ENCODE measurements at places on chromosomes 16 and 17.

- DNase-seq, result no peak
Measured at GRCh38 chr17:4499431-4500190, 930 bp downstream of the SPNS2 start.

DNA sequence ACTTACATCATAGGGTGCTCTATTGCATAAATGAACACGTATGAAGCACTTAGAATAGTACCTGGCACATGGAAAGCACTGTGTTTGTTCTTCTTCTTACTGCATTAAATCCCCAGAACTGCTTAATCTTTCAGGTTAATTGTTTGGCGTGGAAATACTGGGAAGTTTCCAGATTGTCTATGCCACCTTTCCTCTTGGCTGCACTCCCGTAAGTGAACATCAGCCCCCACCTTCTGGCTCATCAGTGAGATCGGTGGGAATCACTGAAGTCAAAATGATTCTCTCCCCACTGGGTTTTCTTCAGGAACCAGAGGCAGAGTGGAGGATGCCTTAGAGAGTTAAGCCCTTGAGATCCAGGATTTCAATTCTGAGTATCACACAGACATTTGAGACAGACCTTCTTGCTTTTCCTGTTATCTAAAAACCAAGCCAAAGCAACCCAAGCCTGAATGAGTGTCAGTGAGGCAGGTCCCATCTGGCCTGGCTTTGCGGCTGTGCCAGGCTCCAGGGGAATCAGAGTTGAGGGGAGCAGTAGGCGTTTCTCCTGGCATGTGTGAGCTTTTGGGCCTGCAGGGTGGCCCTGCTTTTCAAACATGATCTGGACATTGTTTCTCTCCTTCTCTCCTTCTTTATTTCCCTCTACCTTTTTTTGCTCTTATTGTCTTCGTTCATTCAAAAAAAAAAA is 59.1 kb downstream of the OTOA start:
- DNase-seq, result no peak

DNA sequence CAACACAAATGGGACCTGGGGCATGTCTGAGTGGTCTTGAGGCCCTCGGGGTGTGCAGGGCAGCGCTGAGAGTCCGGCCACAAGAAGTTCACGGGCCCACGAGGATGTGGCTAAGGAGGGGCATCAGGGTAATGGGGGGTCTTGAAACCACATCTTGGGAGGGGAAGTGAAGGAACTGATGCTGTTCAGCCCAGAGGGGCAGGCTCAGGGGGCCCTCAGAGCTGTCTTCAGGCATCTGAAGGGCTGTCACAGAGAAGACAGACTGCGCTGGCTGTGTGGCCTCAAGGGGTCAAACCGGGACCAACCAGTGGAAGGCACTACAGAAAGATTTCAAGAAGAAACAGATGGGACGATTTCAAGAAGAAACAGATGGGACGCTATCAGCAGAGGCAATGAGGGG is 45.1 kb downstream of the ZNF423 start:
- peak; percentile 60 for DNase-seq

DNA sequence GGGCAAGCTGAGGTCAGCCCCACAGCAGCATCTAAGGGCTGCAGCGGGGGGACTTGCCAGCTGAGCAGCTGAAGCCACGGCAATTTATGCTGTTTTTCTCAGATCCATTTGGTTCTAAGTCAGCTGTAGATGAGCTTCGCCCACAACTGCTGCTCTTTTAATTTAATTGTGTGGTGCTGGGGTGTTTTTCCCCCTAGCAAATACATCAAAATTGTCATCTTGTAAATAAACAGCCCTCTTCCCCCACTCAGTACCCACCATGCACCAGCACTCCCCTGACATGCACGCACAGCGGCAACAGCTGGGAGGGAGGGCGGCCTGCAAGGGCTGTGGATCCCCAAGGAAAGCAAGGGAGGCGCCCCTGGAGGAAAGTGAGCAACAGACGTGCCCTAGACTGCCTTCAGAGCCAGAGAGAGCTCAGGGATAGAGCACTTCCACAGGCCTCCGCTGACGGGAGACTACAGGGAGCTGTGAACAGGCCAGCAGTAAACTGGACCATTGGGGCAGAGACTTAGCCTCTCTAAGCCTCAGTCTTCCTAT is 149.5 kb downstream of the TMEM132E start:
- DNase-seq, result no peak

GRCh38 chr16:12729448-12729847 is 74.2 kb downstream of the CPPED1 start:
- DNase-seq, result no peak

GRCh38 chr16:11320170-11320569 is 25.1 kb upstream of the RMI2 start:
- no peak for DNase-seq

DNA sequence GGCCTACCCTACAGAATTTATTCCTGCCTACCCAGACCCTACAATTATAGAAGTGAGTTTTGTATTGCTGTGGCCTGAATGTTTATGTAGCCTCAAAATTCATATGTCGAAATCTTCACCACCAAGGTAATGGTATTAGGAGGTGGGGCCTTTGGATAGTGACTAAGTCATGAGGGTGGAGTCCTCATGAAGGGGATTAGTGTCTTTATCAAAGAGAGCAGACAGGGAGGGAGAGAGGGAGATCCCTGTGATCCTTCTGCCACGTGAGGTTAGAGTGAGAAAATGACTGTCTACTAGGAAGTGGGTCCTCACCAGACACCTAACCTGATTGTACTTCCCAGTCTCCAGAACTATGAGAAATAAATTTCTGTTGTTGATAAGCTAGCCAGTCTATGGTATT is 981 bp upstream of the DUXB start:
- no peak for DNase-seq

- DNase-seq, result no peak
Measured at GRCh38 chr16:74939688-74940087, 45.2 kb downstream of the WDR59 start.

- DNase-seq, result no peak
Measured at GRCh38 chr16:71626858-71627213, 852 bp downstream of the MARVELD3 start.

DNA sequence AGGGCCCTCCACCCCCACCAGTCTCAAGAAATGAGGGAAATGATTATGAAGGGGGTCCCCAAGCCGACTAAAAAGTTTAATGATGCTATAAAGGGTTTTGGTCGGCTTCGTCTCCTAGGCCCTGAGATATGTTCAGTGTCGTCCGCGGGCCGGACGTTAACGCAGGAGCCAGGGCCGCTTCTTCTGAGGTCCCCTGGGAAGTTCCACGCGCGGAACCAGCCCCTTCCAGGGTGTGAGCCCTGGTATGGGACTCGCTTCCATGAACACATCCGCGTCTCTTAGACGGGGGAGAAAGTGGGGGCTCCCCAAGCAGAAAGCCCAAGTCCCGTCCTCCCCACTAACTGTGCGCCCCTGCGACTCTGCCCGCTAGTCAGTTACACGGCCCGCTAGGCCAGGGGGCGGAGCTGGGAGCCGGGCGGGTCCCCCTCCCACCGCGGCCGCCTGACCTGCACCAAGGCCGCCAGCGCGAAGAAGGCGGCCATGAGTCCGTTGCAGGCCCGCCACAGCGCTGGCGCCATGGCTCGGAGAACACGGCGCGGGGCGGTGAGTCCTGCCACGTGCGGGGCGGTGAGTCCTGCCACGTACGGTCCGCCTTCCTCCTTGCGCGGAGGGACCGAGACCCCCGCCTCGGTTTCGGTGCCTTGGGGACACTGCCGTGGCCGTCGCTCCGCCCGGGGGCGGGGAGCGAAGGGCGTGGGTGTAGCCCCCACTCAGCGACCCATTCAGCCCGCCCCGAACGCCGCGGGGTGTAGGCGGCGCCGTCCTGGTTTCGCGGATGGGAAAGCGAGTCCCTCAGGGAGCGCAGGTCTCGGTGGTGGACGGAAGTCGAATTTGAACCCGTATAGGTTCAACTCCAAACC is at the start of gene TMEM220:
Gene TMEM220 (minus strand): TSS at position 690 of the 860 bp plus-strand sequence. CDS start 172 bp downstream, at position 518.
- peak; percentile 83 for DNase-seq

GRCh38 chr17:70166615-70167014 is 2.7 kb upstream of the KCNJ2 start:
- no peak for DNase-seq

DNA sequence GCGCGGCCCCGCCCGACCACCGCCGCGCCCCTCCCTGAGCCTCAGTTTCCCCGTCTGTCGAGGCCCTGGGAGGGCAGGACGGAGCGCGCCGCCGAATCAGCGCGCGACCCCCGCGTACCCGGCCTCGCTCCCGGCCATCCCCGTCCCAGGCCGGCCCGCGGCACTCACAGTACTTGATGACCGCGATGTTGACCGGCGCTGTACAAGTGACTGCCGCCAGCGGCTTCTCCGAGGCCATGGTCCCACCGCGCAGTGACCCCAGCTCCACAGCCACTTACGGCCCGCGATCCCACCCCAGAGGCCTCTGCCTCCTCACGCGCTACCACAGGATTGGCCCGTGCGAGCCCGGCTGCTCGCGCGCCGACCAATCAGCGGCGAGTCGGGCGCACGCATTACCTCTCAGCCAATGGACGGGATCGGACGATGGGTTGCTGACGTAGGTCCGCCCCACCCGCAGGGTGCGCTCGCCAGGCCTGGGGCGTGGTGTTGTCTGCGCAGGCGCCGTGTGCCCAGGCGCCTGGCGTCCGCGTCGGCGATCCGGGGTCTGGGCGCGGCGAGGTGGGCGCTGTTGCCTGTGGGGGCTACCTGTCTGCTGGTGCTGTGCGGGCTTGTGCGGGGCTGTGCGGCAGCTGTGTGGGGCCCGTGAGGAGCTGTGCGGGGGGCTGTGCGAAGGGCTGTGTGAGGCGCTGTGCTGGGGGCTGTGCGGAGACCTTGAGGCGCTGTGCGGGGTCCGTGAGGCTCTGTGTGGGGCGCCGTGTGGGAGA is at the start of gene MVD:
Gene MVD (minus strand): TSS at position 249 of the 764 bp plus-strand sequence. CDS start 11 bp downstream, at position 238.
- peak; percentile 98 for DNase-seq

Measured in SJSA1 (cell line).